ENCODE measurements at places on chromosomes 12 and 14.

DNA sequence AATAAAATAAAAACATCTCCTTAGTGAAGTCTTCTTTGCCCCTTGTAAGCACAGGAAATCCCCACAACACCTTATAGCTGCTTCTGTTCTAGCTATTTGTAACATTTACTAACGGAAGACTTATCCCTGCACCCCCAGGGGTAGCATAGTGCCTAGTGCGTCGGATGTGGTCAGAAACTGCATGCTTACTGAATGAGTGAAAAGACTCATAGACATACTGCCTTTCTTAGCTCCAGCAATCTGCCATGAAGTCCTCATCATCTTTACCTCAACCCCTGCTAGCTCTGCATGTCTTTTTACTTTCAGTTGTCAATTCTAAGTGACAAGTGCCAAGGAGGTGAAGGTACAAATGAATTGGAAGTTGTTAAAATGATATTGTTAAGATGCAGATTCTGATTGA, 12.9 kb downstream of the RIOX1 start:
- no peak for DNase-seq

GRCh38 chr14:66046035-66046434, 440.1 kb upstream of the CCDC196 start:
- no peak for DNase-seq

DNA sequence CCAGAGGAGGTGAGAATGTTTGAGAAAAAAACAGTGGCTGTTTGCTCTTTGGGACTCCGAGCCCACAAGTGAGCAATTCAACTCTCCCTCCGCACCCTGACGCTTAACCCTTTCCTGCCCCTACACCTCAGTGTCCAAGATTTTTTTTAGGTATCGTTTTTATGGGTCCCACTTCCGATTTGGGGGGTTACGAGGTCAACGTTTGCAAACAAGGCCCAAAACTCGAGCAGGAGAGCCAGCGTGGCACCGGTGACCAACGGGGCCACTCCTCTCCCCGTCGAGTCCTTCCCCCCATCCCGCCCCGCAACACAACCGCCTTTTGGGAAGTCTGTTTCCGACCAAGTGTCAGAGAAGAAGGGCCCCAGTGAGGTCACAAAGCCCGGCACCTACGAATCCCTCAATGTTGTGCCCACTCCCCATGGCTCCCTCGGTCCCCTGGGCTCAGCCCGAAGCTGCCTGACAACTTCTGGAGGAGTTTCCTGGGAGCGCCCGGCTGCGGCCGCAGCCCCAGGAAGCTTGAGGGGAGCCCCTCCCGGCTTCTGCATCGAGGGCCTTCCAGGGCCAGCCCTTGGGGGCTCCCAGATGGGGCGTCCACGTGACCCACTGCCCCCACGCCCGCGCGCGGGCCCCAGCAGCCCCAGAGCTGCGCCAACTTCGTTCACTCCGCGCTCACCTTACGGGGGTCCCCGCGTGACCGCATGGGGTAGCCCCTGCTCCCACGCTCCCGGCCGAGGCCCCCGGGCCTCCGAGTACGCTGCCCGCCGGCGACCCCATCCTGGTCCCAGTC, 1.2 kb downstream of the CDK2AP1 start:
- no peak for DNase-seq

DNA sequence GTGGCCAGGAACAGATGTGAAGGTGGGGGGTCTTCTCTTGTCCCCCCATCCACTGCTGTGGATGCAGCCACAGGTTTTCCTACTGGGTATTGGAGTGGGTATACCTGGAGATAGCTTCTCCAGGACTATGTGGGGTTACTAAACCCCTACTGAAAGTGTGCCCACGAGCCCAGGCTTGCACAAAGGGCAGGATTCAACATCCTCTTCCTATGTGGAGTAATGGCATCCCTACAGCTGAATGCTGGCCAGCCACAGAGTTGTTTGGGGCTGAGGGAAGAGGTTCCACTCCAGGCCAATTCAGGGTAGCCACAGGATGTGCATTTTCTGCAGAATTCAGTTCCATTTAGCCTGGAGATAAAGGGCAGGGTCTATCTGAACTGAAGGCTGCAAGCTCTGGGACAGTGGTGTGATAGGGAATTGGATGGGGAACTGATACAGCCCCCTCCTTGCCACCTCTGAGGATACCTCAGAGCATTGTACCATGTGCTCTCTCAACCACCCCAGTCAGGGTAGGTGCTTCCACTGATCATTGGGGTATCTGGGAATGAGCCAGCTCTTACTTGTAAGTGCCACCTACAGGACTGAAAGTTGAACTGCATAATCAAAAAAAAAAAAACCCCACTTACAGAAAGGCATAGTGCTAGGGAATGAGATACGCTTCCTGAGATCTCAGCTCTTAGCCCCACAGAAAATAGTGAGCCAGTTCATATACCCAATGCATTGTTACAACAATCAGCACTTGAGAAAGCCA, 187.1 kb downstream of the KITLG start:
- no peak for DNase-seq

DNA sequence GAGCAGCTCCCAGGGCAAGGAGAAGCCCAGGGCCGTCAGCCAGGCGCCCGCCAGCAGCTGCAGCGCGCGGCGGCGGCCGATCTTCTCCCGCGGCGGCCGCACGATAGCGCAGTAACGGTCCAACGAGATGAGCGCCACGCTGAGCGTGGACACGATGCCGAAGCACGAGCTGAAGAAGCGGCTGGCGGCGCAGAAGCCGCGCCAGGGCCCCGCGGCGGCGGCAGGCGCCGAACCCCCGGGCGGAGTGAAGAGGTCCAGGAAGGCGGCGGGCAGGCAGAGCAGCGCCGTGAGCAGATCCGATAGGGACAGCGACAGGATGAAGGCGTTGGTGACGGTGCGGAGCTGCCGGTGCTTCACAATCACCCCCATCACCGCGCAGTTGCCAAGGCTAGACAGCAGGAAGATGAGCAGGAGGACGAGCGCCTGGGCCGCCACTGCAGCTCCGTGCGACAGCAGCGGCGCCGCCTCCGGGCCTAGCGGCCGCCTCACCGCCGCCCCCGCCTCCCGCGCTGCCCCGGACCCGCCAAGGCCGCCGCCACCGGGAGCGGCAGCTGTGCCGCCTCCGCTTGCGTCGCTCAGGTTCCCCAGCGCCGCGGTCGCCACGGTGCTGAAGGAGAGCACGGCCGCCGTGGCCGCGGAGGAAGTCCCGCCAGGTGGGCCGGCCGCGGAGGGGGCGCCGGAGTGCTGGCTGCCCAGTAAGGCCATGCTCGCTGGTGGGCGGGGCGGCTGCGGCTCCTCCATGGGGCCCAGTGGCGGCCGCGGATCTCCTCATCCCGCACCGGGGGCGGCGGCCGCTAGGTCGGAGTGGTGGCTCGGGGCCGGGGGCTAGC, 479 bp downstream of the GPR135 start:
- peak; percentile 56 for DNase-seq

- DNase-seq: no peak
Observed at GRCh38 chr14:91372671-91373495, 44.7 kb downstream of the CCDC88C start.

- DNase-seq: no peak
Observed at GRCh38 chr12:1574865-1575259, 19.5 kb downstream of the FBXL14 start.

DNA sequence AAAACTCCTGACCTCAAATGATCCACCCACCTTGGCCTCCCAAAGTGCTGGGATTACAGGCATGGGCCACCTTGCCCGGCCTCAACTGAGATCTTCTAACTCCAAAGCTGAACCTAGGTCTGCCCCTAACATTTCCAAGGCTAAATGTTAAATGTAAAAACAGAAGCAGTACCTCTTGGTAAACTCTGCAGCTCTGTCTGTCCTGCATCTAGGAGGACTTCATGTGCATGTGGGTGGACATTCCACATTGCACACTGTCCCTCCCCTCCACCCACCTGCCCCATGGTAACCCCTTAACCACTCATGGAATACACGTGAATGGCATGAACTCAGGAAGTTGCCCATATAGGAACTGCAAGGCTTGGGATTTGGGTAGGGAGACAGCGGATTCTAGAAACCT, 33.1 kb downstream of the SNX6 start:
- DNase-seq: no peak

GRCh38 chr12:1949771-1950470, 31.5 kb upstream of the CACNA2D4 start:
- peak; percentile 87 for DNase-seq

GRCh38 chr12:130764475-130765185, 48.5 kb upstream of the RIMBP2 start:
- no peak for DNase-seq

GRCh38 chr12:18811273-18811672, 73.4 kb downstream of the CAPZA3 start:
- no peak for DNase-seq

GRCh38 chr12:72676556-72676955, 404.4 kb downstream of the TRHDE start:
- DNase-seq: no peak

DNA sequence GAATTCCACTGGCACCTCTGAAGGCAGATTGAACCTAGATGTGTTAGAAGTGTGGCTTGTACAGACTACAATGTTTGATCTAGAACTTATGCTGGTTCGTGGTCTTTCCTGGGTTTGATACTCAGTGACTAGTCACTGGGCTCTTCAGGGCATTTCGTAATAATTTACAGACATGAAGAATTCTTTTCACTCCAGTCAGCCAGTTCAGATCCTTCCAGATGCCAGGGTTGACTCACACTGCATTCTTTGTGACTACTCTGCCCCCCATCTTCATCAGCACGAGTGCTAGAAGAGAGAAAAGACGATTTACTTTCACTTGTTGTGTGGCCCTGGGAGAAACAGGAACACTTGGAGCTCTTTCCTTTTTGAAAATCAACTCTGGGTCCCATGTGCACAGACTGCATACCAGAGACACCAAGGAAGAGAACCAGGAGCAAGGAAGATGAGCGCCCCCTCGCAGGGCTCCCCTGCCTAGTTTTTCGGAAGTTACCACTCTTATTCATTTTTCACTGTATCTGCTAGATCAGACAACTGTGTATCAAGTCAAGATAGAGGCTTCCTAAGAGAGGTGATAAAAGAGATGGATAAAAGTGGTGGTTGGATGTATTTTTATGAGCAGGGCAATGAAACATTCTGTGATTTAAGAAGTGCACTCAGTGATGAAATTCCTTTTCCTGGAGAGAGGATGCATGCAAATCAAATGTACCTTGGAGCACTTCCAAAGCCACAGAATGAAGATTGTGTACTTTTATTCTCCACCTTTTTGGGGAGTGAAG, 33.5 kb upstream of the EVL start:
- DNase-seq: no peak

GRCh38 chr12:124713436-124714082, 146.1 kb upstream of the NCOR2 start:
- no peak for DNase-seq

GRCh38 chr14:59166258-59166657, 22.2 kb upstream of the DAAM1 start:
- DNase-seq: no peak

DNA sequence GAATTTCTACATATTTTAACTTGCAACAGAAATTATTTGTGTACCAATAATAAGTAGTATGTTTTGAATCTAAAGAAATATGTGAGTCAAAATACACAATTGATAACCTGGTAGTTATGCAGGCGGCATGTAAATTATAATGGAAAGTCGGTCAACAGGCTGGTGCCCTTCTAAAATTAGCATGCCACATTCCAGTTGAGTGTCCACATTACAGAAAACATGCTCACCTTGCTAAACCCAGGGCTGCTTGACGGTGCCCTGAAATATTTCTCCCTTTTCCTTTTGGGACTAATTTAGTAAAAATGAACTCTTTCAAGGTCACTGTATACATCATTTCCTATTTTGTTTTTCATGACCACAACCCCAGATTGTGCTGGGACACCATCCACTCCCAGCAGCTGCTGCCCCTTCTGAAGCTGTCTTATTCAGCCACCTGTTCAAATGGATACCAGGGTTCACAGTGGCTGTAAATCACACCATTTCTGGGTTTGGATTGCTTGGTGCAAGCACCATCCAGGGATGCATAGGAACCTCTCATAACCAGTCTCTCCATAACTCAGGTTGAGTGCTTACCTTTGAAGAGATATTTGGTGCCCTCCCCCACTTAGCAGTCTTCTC, 110.6 kb downstream of the ANO6 start:
- DNase-seq: no peak

GRCh38 chr12:109621901-109622364, 48.3 kb downstream of the MVK start:
- DNase-seq: no peak

GRCh38 chr14:27366596-27366995, 768.8 kb upstream of the NOVA1 start:
- no peak for DNase-seq

DNA sequence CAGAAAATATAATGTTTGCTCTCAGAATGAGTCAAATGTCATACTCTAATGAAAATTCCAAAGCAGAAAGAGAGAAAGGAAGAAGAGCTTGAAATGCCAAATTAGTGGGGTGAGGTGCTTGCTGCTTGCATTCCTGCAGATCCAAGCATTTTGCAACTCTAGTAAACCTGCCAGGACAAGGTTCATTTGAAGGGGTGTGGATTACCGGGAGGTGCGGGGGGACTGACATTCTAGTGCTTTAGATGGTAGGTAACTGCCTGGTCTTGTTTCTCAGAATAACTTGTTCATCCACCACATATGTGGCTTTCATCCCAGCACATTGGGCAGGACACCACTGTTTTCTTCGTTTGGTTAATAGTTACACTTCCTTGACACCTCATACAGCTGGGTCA, 144.4 kb downstream of the AKAP6 start:
- no peak for DNase-seq

GRCh38 chr14:64807551-64807950, 72.2 kb downstream of the SPTB start:
- DNase-seq: no peak

GRCh38 chr14:53967606-53968005, 11.0 kb upstream of the BMP4 start:
- DNase-seq: no peak

- DNase-seq: no peak
Observed at GRCh38 chr12:32611986-32612385, 67.1 kb upstream of the DNM1L start.

DNA sequence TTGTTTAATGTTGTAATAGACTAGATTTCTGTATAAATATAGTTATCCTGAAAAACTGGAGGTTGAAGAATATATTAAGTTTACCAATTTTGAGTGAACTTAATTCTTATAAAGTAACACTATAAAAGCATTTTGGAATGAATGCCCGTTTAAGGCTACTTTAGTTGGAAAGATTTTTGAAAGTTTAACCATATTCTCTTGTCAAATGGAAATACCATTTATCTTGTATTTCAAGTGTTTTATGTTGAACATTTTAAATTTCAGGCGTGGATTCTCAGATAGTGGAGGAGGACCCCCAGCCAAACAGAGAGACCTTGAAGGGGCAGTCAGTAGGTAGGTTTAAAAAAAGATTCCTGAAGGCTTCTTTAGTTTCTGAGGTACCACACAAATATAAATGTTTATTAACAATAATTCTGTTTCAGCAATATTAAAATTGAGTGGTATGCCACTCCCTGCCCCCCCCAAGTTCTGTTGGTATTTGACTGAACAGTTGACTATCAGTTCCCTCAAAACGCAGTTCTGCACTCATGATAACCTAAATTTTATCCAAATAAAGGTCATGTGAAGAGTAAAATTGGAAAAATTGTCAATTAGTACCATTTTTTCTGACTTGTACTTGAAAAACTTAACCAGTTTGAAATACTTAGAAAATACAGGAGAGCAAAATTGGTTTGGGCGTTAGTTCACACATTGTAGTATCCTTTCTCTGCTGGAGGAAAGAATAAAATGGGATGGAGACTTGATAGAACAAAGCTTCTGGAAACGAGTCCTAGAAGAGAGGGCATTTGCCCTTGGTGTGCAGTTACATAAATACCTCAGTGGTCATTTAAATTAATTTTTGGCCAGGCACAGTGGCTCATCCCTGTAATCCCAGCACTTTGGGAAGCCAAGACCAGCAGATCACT, 1.5 kb downstream of the PNN start:
- DNase-seq: no peak

Data from head of caudate nucleus (tissue), 42 donors.